ENCODE measurements at places on chromosomes 1 and 21.

GRCh38 chr1:27970401-27970800, 10.6 kb downstream of the XKR8 start:
- DNase-seq = no peak

DNA sequence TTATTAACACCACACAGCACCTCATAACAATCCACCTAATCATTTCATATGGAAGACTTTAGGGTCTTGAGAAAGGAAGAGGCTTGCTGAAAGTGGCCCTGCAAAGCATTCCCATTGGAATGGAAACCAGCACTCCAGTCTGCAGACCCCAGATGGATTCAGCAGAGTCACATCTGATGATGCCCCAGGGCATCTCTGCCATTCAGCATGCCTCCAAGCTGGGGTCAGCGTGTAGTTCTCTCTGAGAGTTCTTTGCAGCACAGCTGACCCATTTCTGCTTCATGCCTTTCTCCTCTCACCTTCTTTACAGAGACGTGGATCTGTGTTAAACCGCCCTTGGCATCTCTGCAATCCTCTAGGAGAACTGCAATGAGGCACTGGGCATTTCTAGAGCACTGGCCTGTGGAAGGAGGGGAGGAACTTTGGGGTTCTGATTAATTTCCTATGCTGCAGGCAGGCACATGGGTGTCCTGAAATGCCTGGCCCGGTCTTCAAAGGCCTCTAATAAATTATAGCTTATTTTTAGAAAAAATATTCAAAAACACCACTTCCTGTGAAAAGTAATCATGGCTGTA, 2.6 kb upstream of the LUZP1 start:
- no peak for DNase-seq

DNA sequence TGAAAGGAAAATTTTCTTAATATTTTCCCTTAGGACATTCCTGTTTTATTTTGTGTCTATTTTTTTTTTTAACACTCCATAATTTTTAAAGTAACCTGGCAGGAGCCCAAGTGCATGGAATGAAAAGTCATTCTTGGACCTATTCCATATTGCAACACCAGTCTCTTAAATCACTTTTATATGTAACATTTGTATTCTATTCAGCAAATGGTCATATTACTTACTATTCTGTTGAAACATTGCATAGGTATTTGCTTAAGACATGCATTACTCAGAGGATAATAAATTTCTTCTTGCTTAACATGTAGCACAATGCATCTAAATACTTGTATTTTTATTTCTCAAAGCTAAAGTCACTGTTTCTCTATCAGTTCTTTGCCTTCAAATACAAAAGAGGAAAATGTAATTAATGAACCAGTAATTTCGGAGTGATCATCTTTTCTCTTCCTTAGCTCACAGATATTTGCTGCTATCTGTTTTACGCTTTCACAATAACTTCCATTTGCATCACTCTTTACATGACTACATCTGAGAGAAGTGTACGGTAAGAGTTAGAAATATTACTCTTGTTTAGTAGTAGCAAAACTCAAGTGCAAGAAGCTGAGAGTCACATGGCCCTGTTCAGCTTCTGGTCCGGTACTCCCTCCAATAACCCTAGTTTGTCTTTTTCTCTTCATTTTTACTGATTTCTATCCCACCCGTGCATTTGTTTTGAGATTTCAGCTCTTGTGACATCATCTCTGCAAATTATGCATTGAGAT, 394.8 kb downstream of the USP25 start:
- no peak for DNase-seq

- DNase-seq = no peak
These were observed 3.3 kb downstream of the CHRM3 start for GRCh38 chr1:239389703-239390102.

DNA sequence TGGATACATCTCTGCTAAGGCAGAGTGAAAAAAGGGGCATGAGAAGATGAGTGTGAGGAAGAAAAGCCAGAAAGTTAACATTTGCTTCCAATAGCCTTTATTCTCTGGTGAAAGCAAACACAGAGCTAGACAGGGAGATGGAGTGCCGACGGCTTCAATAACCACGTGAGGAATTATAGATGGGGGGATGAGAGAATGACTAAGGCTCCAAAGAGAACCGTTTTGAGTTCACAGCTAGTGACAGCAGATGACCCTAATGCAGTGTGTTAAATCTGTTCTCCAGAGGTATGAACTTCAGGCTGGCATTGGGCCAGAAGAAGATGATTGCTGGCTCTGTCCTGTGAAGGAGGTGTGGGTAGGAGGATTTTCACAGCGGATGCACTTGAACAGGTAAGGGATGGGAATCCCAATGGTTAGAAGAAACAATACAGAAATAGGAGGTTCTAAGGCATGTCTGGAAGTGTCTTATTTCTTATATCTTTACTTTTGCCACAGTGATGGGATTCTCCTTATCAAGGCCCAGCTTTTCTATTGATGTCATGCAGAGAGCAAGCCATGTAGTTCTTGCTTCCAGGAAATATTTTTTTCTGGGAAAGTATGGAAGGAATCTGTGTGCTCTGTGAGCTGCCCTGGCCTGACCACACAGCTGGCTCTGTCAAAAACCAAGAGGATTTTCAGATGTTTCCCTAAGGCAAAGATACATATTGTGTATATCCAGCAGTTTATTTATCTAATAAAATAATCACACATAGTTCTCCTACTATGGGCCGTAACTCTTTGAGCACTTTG, 573.8 kb downstream of the LTN1 start:
- no peak for DNase-seq

DNA sequence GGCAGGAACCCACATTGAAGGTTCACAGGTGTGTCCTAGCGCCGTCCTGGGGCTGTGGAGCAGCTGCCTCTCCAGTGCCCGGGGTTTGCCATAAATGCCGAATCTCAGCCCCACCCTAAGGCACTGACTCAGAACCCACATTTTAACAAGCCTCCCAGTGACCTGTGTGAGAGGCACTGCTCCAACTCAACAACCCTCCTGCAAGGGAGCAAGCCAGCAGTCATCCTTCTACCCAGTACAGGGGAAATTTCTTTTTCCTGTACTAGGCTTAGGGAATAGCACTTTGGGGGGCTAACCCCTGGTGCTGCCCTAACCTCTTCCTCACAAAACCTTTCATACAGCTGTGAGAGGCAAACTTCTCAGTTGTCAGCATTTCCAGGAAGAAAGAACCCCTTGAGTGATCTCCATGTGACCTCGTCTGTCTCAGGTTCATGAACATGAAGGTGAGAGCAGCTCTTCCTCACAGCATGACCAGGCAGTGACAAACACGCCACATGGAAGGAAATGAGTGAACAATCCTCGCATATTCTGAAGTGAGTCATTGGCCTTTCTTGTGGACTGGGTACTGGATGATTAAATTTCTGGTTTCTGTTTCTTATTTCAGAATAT, 11.4 kb upstream of the BCAR3 start:
- no peak for DNase-seq

- no peak for DNase-seq
These were observed 54.8 kb downstream of the CTH start for GRCh38 chr1:70465911-70466310.

- peak; percentile 21 for DNase-seq
These were observed 33.4 kb downstream of the RGS7 start for GRCh38 chr1:241323514-241324195.

DNA sequence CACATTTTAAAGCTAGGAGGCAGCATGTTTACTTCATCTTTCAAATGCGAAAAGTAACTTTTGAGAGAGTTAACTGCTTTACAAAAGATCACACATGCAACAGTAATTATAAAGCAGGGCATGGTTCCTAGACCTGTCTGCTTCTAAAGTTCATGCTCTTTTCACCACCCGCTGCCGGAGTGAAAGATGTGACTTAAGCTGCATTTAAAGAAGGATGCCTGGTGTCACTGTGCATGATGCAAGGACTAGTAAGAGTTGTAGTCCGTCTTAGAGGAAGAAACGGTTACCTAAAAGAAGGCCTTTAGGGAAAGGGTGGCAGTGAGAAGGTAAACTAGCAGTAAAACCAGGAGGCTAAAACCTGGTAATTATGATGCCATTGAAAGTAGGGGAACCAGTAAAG, 1689.1 kb downstream of the KCNT2 start:
- DNase-seq = no peak

GRCh38 chr1:182217967-182218366, 156.5 kb upstream of the ZNF648 start:
- no peak for DNase-seq

GRCh38 chr1:87980494-87980893, 651.8 kb downstream of the LMO4 start:
- no peak for DNase-seq

DNA sequence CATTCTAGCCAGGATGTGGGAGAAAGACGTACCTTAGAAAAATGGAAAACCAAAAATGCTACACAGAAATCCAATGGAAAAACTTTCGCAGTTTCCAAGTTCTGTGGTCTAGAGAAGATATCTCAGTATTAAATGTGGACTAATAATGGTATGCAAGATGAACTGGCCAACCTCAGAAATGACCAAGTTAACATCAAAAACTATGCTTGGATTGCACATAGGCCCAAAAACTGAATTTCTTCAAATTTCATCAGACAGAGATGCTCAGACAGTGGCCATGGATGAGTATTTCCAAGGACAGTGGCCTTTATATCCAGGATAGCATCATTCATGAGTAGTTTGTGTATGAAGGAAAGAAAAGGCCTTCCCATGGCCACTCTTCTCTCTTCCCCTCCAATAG, 132.2 kb downstream of the TIAM1 start:
- DNase-seq = no peak

DNA sequence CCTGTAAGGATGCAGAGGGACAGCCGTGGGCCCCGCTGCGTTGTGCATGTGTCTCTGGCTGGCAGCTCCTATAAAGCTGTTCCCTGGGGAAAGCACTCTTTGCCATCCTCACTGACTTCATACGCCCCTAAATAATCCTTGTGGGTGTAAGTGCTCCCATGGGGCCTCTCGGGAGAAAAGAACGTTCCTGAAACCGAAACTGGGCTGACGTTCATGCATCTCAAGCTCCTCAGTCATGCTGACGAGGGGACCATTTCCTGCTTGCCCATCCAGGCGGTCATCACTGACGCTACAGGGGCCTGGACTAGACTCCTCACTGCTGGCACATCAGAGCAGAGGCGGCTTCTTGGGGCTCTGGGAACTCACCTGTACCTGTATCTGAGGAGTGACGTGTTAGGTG, 73.1 kb upstream of the USP24 start:
- DNase-seq = no peak

DNA sequence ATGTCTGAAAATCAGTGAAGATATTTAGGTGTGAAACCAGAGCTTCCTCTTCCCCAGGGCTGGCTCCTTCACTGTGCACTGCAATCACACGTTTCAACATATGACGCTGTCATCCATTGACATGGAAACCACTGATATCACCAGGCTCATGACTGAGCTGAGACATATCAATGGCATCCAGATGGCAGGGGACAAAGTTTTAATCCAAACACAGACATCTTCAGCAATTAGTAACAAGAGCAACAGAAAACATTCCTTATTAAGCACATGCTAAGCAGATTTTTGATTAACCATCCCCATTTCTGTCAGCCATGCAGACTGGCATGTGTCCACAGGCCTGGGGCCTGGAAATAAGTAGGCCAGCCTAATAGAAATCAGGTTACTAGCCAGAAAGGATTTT, 108.0 kb upstream of the ADAR start:
- no peak for DNase-seq

DNA sequence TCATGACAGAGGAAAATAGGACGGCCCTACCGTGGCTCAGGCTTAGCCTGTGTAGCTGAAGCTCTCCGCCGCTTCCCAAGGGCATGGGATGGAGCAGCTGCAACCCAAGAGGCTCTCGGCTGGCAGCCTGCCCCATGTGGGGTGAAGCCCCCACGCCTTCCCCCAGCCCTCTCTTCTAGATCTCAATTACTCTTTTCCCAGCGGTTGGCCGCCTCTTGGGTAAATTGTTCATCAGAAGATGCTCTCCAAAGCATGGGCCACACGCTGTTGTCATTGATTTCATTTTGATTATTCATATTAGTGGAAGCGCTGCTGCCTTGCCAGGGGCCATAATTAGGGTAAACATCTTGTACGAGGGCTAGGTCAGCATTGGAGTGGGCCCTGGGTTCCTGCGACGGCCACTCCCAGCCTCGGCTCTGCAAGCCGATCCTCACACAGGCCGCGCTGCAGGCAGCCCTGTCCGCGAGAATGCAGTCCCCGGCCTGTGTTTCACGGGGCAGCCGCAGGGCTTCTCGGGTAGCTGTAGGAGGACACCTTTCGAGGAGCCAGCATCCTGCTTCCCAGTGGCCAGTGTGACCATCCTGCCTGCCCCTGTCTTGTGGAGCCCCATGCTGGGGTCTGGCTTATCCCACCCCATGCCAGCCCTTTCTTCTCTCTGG, 114.4 kb upstream of the VAMP3 start:
- no peak for DNase-seq

- no peak for DNase-seq
These were observed 13.4 kb upstream of the PIAS3 start for GRCh38 chr1:145871994-145872924.

GRCh38 chr1:212485913-212486618, 53.3 kb downstream of the NENF start:
- DNase-seq = no peak

- DNase-seq = peak; percentile 45
These were observed 15.9 kb downstream of the ESPN start for GRCh38 chr1:6440198-6441126.

DNA sequence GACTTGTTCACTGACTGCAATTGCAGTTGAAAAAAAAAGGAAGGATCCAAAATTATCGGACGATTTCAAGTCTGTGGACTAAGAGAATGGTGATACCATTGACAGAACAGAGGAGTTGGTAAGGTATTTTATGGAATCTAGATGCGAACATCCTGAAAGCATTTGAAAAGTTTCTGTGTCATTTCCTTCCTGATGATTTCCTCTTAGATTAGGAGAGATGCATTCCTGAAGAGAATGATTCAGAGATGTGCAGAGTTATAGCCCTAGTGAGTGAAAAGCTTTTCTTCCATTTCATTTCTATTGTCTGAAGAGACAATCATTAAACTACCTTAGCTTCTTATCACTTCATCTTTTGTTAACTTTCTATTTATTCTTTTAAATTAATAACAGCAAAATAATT, 200.0 kb downstream of the KCNK2 start:
- no peak for DNase-seq

- DNase-seq = no peak
These were observed 233.3 kb downstream of the BRINP3 start for GRCh38 chr1:190244406-190244805.

Measured in NCI-H1048 (cell line).